ENCODE measurements at places on chromosomes 3 and 15. TPM values are rescaled to one million over a fixed set of nuclear protein-coding genes. Genes with fewer than 3 reads are reported as not detected.

DNA sequence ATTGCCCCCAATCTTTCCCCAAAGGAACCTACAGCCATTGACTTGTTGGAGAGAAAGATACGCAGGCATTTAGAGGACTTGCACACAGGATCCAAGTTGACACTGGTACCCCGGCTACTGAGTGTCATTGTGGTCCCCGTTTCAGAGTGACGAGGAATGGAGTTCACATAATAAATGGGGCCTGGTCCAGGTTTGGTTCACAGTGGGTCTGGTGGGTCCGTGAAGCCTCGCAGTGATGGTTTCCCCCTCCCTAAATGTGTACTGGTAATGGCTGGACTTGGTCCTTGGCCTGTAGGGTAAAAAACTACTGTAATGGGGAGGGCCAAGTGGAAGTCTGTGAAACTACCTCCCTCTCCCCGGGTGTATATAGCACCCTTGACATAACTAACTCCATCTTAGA is 232.1 kb upstream of the LYSMD4 start:
- H3K36me3 ChIP-seq = no peaks in the 10 kb centered on the region
- no peak overlapping the region for H3K4me3 ChIP-seq
- no peak for DNase-seq
- no peaks in the 10 kb centered on the region for H3K27me3 ChIP-seq

DNA sequence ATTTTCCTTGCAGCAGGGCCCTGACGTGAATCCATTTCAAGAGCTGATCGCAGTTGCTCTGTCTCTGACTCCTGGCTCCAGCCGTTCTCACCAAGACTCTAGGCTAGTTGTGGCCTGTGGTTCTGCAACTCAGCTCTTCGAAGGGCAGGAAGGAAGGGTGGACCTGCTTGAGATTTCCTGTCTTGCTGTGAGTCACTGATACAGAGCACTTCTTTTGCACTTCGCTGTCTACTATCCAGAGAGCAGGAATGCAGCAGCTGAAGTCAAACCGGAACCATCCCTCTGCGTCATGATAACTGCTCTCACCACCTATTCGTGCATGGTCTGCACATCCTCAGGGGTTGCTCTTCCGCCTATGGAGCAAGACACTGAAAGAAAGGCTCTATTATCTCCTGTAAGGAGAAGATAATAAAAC is 59.7 kb downstream of the RAP2B start:
- no peak overlapping the region for H3K4me3 ChIP-seq

DNA sequence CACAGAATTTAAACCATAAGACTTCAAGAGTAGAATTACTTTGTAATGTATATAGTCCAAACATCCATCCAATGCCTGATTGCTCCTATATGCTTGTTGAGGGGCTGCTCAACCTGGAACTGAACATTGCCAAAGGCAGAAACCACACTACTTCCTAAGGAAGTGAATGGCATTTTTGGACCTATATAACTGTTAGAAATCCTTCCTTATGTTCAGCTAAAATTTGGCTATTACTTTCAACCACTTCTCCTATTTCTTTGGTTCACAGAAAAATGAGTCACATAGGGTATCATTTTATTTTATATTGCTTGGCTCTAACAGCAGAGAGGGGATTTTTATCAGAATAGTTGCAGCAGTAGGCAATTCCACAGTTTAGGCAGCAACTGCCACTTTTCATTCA is 342.1 kb downstream of the SLC9A9 start:
- H3K4me3 ChIP-seq = no peak overlapping the region
- no peaks in the 10 kb centered on the region for H3K27me3 ChIP-seq
- H3K4me1 ChIP-seq = peaks cover 9% of the 10 kb centered on the region
- H3K36me3 ChIP-seq = no peaks in the 10 kb centered on the region
- no peak overlapping the region for H3K27ac ChIP-seq
- DNase-seq = no peak

TRH gene
- 0.36 TPM for total RNA-seq

CCR8 gene
- total RNA-seq = not detected

DNA sequence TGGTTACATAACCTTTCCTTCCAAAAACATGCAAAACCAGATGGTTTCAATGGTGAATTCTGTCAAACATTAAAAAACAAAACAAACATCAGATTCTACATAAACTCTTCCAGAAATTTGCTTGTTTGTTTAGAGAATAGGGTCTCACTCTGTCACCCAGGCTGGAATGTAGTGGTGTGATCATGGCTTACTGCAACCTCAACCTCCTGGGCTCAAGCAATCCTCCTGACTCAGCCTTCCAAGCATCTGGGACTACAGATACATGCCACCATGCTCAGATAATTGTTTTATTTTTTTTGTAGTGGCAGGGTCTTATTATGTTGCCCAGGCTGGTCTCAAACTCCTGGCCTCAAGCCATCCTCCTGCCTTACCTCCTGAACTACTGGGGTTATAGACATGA is 36.1 kb downstream of the FBXL2 start:
- no peak overlapping the region for H3K27ac ChIP-seq
- no peak overlapping the region for H3K4me3 ChIP-seq
- no peaks in the 10 kb centered on the region for H3K27me3 ChIP-seq
- peaks cover 11% of the 10 kb centered on the region for H3K4me1 ChIP-seq
- no peak for DNase-seq

GRCh38 chr3:100868096-100868495 is 125.1 kb downstream of the ABI3BP start:
- H3K27me3 ChIP-seq = no peaks in the 10 kb centered on the region
- no peaks in the 10 kb centered on the region for H3K36me3 ChIP-seq
- H3K4me1 ChIP-seq = no peaks in the 10 kb centered on the region
- no peak overlapping the region for H3K4me3 ChIP-seq

CA12 gene
- total RNA-seq = 1.1 TPM

ZCWPW2 gene
- total RNA-seq = 0.30 TPM

DNA sequence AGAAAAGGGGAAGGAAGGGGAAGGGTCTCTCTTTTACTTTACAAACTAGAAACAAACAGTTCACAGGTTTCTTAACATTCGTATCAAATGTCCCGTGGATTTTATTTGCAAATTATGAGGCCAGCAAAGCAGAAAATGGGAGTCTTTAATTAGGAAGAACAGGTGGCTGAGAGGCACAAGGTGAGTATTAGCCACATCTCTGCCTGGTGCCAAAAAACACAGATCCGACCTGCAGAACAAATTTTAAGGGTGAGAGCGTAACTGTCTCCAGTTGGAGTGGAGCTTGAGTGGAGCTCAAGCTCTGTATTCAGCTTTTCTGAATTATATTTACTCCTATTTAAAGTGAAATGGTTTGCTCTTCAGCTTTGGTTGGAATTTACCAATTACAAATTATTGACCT is 1004.9 kb downstream of the FHIT start:
- no peaks in the 10 kb centered on the region for H3K4me1 ChIP-seq
- no peak for DNase-seq
- H3K36me3 ChIP-seq = no peaks in the 10 kb centered on the region
- H3K4me3 ChIP-seq = no peak overlapping the region
- H3K27me3 ChIP-seq = no peaks in the 10 kb centered on the region

- DNase-seq = no peak
- no peak overlapping the region for H3K27ac ChIP-seq
- H3K4me1 ChIP-seq = peaks cover 5% of the 10 kb centered on the region
- H3K4me3 ChIP-seq = no peak overlapping the region
Observed at GRCh38 chr15:77696871-77697270, 64.2 kb upstream of the LINGO1 start.

- H3K36me3 ChIP-seq = no peaks in the 10 kb centered on the region
- no peak for DNase-seq
- no peak overlapping the region for H3K4me3 ChIP-seq
- no peak overlapping the region for H3K27ac ChIP-seq
- no peaks in the 10 kb centered on the region for H3K4me1 ChIP-seq
Observed at GRCh38 chr15:75989045-75989444, 23.2 kb downstream of the NRG4 start.

DNA sequence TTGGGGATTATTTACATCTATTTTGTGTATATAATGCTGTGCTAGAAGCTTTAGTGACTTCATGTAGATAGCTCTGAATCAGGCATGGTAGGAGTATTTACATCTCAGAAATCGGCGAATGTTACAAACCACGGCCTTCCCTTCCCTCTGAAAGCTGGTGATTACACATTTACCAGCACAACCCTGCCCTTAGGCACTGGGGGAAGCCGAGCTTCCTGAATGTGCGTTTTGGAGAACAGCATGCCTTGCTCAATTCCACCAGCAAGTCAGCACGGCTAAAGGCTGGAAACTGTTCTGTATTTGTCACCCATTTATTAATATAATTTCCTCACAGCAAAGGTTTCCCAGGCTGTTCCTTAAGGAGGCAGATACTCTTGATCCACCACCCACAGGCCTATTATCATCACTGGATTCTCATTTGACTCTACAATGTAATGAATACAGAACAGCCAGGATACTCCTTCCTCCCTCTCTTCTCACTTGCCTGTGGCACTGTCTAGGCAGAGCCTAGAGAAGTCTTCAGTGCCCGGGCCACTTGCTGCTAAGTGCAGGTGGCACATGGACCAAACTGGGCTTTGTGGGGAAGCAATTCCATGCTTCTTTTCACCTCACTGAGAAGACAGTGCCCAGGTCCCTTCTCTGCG is 55.2 kb upstream of the CACNA2D3 start:
- no peak for DNase-seq
- peaks cover 2% of the 10 kb centered on the region for H3K36me3 ChIP-seq
- H3K27me3 ChIP-seq = no peaks in the 10 kb centered on the region
- H3K27ac ChIP-seq = no peak overlapping the region
- no peaks in the 10 kb centered on the region for H3K4me1 ChIP-seq

- no peak overlapping the region for H3K4me3 ChIP-seq
- DNase-seq = no peak
- no peaks in the 10 kb centered on the region for H3K36me3 ChIP-seq
- peaks cover 24% of the 10 kb centered on the region for H3K4me1 ChIP-seq
- H3K27me3 ChIP-seq = no peaks in the 10 kb centered on the region
- H3K27ac ChIP-seq = no peak overlapping the region
Observed at GRCh38 chr15:72491768-72492167, 17.6 kb downstream of the ARIH1 start.

DNA sequence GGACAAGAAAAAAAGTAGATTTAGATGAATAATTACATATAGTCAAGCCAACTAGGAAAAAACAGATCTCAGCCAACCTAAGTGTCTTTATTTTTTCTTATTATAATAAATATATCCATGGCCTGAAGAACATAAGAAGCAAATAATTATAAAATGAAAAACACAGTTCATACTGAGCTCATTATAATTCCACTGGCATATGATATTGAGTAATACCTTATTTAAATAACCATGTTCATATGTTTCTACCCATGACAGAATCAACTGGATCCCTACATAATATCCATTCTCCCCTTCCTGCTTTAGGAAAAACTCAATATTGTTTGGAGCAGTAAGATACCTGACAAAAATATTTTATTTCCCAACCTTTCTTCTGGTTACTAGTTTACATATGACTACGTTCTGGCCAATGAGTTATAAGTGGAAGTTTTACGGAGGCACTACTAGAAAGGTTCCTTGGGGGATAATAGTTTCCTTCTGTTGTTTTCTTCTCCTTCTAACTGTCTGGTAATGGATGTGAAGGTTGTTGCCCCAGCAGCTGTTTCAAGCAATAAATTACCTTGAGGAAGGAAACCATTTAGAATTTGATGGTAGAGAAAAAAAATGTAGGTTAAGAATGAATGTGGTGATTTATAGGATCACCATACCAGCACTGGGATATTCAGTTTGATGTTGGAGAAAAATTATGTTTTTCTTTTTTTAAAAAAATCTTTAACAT is 184.1 kb upstream of the MBNL1 start:
- no peak overlapping the region for H3K4me3 ChIP-seq
- H3K27me3 ChIP-seq = no peaks in the 10 kb centered on the region

Measured in neural crest cell (in vitro differentiated cells).